Midbrain (tissue), 1 donor: ENCODE measurements at places on chromosomes 4 and X.

DNA sequence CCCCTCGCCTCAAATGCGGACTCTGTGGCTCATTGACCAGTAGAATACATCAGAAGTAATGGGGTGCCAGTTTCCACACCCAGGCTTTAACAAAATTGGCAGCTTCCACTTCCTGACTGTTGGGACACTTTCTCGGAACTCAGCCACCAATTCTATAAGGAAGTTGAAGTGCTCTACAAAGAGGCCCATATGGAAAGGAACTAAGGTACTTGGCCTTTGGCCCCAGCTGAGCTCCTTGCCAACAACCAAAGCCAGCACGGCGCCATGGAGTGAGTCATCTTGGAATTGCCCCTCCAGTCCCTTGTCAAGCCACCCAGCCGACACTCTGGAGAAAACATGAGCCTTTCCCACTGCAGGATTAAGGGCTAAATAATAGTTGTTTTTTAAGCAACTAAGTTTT lies 262.2 kb upstream of the INTU start:
- no peak for DNase-seq

- no peak for DNase-seq
Measured at GRCh38 chrX:140764401-140764919, 54.9 kb downstream of the LINC00632 start.

DNA sequence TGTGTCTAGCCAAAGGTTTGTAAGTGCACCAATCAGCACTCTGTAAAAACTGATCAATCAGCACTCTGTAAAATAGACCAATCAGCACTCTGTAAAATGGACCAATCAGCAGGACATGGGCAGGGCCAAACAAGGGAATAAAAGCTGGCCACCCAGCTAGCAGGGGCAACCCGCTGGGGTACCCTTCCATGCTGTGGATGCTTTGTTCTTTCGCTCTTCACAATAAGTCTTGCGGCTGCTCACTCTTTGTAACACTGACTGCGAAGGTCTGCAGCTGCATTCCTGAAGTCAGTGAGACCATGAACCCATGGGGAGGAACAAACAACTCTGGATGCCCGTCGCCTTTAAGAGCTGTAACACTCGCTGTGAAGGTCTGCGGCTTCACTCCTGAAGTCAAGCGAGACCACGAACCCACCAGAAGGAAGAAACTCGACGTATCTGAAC lies 14.3 kb downstream of the HNRNPDL start:
- DNase-seq: no peak

GRCh38 chr4:39539089-39539611 lies 11.9 kb upstream of the UGDH start:
- DNase-seq: no peak

DNA sequence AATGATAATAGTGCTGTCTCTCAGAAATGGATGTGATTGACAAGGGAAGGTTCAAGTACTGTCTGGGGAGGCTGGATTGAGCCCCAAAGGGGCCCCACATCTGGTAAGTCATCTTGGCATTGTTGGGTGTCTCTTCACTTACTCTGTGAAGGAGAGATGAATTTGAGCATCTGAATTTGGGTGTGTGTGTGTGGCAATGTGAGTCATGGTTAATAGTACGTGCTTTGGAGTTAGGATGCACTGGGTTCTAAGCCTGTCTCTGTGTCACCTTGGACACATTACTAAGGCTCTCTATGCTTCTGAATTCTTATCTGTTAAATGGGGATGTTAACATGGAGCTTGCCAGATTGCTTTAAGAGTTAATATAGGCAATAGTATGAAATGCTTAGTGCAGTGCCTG lies 80.4 kb downstream of the FRAS1 start:
- no peak for DNase-seq

DNA sequence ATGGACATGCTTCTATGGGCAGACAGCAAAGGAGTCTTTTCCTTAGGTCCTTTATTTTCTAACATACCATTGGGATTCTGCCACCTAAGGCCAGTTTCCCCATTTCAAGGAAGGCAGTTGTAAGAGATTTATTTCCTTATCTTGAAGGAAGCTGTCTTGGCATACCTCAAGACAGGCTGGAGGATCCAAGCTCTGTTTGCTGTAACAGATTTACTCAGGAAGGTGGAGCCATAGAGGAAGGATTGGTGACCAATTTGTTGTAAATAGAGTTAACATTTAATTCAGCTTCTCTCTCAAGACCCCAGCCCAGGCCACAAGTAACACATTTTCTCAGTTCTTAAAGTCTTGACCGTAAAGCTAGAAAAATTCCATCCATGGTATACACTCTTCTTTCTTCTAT lies 131.6 kb upstream of the TENM3 start:
- no peak for DNase-seq

DNA sequence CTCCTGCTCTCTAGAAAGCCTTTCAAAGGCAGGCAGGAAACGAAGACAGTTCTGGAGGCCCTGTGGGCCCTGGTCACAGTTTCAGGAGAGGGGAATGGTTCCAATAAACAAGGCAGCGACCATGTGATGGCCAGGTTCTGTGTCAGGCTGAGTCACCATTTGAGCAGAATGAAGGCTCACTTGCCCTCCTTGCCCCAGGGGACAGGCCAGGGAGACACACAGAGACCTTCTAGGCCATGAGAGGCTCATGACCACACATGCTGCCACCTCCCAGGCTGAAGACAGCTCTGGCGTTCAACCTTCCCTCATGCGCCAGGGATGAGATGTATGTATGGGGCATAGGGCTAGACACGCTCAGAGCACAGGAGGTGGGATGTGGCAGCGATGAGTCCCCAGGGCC lies 22.9 kb upstream of the TRIM2 start:
- no peak for DNase-seq

GRCh38 chr4:41176340-41176739 lies 38.0 kb downstream of the APBB2 start:
- DNase-seq: no peak

DNA sequence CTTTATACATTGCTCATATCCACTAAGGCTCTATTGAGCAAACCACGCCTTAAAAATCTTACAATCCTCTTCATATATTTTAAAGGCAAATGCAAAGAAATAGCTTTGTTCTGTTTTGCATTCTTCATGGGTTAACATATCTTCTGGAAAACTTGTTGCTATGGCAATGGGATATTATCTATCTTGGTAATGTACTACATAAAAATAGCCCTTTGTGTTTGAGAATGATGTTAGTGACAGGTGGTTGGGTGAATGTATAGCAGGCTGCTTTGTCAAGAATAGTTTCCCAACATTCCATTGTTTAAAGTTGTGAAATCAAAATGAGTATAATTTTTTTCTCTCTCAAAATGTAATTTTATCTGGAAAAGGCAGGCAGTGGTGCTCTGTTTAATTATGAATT lies 16.8 kb downstream of the REPS2 start:
- no peak for DNase-seq

DNA sequence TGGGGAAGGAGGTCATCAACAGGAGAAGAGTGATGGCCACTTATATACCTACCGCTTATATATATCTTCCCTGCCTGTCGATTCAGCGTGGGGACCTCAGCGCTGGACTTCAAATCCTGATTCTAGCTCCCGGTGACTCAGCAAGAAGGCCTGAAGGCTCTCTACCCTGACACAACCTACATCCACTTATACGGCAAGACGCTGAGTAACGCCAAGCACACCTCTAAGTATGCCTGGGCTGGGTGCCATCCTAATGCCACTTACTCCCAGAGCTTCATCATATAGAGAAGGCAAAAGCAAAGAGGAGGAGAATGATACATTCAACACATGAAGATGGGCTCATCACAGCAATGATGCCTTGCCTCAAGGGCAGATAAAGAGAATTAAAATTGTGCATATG lies 198.3 kb downstream of the CHIC2 start:
- no peak for DNase-seq

DNA sequence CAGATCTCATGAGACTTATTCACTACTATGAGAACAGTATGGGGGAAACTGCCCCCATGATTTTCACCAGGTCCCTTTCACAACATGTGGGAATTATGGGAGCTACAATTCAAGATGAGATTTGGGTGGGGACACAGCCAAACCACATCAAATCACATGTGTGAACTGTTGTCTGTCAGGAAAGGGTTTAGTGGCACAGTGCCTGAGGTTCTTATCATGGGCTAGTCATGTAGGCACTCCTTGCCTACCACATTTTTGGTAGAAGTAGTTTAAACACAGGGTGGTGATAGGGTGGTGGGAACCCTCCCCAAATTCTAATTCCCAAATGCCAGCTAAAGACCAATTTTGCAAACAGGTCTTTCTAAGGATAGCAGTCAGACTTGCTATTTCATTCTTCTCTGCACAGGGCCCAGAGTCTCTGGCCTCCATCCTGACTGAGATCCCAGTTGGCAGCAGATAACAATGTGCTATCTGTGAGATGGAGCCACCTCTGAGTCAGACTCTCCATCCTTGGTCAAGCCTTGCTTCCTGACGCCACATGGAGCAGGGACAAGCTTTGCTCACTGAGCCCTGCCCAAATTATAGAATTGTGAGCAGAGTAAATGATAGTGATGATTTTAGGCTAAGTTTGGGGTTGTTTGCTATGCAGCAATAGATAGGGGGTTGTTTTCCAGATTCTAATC lies 33.5 kb upstream of the SETD7 start:
- peak; percentile 19 for DNase-seq
